ENCODE measurements at places on chromosomes 1 and 21.

DNA sequence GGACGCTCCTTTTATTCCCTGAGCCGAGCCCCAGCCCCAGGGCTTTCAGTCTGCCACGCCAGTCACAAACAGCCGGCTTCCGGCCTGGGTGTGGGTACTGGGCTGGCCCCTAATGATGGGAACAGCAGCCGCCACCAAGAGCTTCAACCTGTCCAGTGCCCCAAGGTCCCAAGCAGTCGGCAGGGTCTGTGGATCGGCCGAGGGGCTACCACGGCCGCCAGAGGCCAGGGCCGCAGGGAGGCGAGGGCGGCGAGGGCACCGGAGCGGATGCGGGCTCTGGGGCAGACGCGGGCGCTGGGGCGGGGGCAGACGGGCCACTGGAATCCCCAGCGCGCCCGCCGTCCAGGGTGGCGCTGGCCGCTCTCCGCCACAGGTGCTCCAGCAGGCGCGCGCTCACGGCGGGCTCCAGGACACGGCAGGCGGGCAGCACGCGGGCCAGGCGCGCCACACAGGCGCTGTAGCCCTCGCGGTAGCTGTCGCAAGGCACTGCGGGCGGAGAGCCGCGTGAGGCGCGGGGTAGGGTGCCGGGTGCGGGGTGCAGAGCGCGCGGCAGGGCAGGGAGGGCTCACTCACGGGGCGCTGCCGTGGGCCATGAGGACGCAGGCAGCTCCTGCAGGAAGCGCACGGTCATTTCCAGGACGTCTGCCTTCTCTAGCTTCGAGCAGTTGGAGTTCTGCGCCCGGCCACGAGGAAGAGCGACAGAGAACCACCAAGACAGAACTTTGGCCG is 887 bp downstream of the HES2 start:
- DNase-seq, result no peak

- DNase-seq, result peak; percentile 7
These were observed 102.8 kb upstream of the ZNF648 start for GRCh38 chr1:182164273-182164672.

- no peak for DNase-seq
These were observed 109.2 kb downstream of the ITSN1 start for GRCh38 chr21:33751533-33751932.

GRCh38 chr1:182677397-182678098 is 6.8 kb downstream of the RGS8 start:
- DNase-seq, result no peak

GRCh38 chr1:197178998-197179397 is 32.5 kb upstream of the ASPM start:
- no peak for DNase-seq

DNA sequence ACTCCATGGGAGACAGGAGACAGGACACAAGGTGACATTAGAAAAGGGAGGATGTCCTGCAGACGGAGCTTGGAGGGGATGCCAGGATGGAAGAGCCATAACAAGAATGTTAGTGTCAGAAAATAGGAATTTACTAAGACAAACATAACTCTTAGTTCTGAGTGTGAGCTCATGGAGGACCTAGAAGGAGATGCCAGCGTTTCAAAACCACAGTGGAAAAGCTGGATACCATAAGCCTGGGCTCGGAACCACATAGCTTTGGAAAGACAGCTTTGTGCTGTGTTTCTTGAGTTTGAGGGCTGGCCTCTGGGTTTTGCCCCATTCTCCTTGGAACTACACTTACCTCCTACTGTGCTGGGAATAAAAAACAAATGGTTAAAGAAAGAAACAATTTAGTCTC is 128.4 kb downstream of the S1PR1 start:
- no peak for DNase-seq

- no peak for DNase-seq
These were observed 1.0 kb downstream of the PRDX6 start for GRCh38 chr1:173478094-173478674.

DNA sequence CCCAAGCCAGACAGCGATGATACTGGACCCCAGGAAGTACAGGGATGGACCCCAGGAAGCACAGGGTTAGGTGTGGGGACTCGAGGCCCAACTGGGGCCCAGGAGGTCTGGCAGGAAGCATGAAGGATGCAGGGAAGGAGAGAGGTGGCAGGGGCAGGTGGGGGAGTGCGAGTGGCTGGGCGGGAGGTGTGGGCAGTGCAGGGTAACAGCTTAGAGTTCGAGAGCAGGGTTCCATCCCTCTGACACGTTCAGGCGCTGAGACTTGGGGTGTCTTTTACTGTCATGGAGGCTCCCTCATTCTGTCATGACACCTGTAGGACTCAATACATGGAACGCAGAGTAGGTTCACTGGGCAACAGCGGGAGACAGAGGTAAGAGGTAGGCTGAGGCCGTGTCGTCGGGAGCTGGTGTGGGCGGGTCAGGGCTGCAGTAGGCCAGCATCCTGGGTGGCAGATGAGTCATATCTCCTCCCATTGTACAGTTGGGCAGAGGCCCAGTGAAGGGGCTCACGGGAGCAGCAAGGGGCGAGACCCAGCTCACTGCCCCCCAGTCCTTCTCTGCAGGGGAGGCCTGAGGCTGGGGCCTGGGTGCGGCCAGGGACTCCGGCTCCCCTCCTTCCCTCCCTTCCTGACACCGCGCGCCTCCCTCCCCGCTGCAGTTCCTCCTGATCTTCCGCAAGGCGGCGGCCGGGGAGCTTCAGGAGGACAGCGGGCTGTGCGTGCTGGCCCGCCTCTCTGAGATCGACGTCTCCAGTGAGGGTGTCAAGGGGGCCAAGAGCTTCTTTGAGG is 11.6 kb upstream of the CTRC start:
- DNase-seq, result no peak

- peak; percentile 18 for DNase-seq
These were observed 123.9 kb upstream of the VAMP3 start for GRCh38 chr1:7646981-7647901.

- no peak for DNase-seq
These were observed 16.1 kb upstream of the IFFO2 start for GRCh38 chr1:18972531-18972930.

DNA sequence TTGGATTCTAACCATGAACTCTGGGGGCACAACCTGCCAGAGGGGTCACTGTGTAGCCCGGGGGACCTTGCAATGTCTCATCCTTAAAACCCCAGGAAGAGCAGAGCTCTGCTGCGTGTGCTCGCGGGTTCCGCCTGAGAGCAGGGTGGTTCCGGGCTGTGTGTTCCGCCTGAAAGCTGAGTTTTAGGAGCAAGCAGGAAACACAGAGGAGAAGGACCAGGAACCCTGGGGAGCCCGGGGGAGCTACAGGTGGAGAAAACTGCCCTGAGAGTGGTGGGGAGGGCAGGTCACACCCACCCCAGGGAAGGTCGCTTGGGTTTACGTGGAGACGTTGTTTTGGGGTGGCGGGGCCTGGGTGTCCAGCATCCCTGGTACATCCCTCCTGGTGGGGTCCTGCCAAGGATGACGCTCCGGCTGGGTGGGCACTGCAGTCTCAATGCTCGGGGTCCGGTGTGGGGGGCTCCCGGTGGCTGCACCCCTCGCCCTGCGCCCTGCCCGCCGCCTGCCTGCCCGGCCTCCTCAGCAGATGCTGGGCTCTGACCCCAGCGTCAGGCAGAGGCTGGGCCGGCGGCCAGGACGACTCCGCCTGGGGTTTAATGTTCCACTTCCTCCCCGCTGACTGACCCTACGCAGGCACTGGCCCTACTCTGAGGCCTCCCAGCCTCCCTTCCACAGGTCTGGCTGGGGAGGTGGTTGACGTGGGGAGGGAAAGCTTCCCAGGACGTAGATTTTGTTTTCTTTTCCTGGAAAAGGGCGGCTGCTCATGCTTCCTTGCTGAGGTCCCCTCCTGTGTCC is 17.3 kb upstream of the C1orf159 start:
- DNase-seq, result no peak

All from substantia nigra (tissue), 51 donors.